ENCODE measurements at places on chromosomes 5 and 9. TPM values are rescaled to one million over a fixed set of nuclear protein-coding genes. Genes with fewer than 3 reads are reported as not detected.

The GM2A gene
- polyA plus RNA-seq = 26.9 TPM

- DNase-seq = no peak
These were observed 99.2 kb downstream of the PHF2 start for GRCh38 chr9:93675336-93676150.

GRCh38 chr9:114016101-114016500, 62.0 kb downstream of the AMBP start:
- DNase-seq = no peak

DNA sequence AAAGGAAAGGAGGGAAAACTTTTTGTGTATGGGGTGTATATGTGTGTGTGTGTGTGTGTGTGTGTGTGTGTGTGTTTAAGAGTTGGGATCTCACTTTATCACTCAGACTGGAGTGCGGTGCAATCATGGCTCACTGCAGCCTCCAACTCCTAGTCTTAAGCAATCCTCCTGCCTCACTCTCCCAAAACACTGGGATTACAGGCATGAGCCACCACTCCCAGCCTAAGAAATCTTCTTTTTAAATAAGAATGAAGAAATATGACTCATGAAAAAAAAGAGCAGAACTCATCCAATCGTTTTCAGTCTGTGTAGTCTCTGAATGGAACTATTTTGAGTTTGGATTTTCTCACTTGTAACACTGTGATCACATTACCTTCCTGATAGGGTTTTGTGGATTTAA, 601.5 kb downstream of the ACTL7B start:
- no peak for DNase-seq

GRCh38 chr5:67204821-67205220, 8.2 kb upstream of the CD180 start:
- DNase-seq = no peak

All from hindlimb muscle (tissue), 1 donor.